ENCODE measurements at places on chromosomes 11 and 22.

DNA sequence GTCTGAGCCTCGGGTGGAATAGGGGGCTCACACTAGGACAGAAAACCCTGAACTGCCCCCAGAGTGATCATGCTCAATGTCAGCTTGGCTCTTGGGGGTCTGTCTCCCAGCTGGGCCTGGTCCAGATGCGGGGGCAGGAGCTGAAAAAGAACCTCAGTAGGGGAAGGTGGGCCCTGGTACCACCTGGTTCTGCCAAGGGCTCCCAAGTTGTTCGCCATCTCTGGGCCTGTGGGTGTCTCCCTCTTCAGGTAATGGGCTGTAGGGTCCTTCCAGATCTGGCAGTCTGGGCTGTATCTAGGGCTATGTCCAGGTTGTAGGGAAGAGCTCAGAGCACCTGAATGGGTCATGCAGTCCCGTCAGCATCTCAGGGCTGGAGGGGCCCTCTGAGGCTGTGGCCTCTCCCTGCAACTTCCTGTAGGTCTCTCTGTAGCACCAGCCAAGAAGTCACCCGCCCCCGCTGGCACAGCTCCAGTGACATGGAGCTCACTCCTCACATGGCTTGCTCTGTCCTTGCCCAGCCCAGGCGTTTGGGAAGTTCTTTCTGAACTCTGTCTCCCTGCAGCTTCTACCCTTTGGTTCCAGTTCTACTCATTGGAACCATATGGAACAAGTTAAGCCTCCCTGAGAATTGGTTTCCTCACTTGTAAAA lies 33.0 kb upstream of the SOX10 start:
- DNase-seq: peak; percentile 79

DNA sequence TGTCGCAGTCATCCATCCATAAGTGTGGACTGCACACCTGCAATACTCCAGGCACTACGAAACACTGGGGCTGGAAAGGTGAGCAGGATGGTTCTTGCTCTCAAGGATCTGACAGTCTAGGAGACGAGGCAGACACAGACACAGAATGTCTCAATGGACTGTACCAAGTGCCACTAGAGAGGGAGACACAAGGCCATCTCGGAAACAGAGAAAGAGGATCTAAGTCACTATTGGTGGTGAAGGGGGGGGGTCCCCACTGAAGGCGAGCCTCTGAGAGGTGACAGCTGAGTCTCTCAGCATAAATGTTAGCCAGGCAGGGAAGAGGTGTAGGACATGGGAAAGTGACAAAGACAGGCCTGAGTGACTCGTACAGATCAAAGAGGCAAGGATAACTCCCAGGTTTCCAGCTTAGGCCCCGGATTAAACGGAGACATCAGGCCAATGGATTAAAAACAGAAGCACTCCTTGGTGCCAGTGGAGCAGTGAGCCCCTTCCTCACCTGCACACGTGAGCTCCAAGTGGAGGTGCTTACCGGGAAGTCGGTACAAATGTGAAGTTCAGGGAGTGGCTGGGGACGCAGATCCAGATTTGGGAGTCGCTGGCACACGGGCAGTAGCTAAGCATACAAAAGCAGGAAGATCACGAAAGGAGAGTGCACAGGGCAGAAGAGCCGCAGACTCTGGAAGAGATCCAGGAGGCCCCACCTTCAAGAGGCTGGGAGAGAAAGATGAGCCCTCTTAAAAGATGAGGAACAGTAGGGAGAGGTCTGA lies 117.2 kb downstream of the MICAL3 start:
- DNase-seq: no peak

GRCh38 chr11:108558222-108558621 lies 35.3 kb downstream of the EXPH5 start:
- no peak for DNase-seq

DNA sequence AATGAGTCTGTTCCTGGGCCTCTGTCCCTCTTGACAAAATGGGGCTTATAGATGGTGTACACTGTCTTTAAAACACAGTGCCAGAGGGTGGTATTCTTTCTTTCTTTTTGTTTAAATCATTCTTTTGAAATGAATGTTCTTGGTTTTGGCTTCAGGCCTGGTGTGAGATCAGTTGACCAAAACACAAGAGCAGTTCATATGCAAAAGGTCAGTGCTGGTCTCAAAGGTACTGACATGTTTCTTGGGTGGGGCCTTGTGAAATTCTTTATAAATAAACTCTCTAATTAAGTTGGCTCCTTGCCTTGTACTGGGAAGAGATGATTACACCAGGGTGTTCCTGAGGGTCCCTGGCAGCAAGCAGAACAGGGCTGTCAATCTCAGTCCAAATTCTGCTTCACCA lies 110.0 kb downstream of the FBXO7 start:
- no peak for DNase-seq

- no peak for DNase-seq
Measured at GRCh38 chr11:114176321-114176720, 116.8 kb downstream of the ZBTB16 start.

GRCh38 chr11:44851496-44851895 lies 99.2 kb downstream of the TP53I11 start:
- no peak for DNase-seq

DNA sequence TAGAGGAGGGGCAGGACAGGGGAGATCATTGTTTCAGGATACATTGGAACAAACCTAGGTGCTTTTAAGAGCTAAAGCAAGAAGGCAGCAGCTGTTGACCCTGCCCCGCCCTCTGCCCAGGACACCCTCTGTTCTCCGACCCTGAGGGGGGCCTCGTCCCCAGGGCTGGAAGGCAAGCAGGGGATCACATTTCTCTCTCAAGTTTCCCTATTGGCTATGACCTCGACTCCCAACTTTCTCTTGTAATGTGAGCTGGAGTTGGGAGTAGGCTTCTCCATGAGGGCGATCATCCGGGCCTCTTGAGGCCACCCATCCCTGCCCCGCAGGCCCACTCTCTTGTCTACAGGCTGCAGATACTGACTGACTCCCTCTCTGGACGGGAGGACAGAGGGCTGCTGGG lies 37.7 kb downstream of the DSCAML1 start:
- DNase-seq: no peak

- peak; percentile 60 for DNase-seq
Measured at GRCh38 chr22:17931400-17931825, 92.9 kb downstream of the MICAL3 start.

- no peak for DNase-seq
Measured at GRCh38 chr11:101617735-101618332, 34.0 kb upstream of the TRPC6 start.

- DNase-seq: no peak
Measured at GRCh38 chr11:14554959-14555358, 34.8 kb upstream of the PSMA1 start.

DNA sequence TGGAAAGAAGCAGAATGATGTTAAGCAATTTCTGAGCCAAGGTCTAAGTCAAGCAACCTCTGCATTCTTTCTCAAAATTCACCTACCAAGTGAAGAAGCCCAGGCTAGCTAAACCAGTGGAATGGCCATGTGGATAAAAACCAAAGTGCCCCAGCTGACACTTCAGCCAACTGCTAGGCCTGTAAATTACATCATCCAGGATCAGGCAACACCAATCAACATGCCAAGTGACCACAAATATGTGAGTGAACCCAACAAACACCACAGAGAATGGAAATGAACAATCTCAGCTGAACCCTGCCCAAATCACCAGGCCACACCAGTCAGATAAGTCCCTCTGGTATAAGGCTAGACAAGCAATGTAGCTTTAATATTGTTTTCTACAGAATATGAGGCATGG lies 25.1 kb upstream of the FJX1 start:
- no peak for DNase-seq

DNA sequence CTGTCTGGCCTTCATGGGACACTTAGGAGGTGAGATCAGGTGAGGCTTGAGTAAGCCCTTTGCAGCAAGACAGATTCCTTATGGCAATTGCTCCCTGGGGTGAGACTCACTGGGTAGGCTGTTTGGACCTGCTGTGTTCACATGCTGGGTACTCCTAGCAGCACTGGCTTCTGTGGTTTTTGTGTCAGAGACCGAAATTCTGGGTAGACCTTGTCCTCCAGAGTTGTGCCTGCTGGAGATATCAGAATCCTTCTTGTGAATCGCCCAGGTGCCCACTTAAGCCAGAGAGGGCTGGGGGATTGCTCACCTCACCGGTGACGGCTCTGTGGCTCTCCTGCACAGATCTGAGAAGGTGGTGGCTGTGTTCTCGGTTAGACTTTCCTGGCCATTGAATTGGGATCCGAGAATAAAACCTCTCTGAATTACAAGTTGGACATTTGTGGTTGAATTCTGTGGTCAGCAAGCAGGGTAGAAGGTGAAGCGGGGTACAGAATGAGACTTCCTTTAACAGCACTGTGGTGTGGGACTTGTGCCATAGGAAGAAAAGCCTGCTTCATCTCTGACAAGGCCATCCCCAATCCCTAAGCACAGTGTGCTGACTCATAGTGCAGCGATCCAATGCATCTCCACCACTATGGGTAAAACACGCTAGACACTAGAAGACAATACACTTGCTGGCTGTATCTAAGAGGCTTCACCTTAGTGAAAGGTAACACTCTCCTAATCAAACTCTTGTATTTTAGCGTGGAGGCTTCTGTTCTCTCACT lies 52.5 kb upstream of the TTC12 start:
- no peak for DNase-seq

DNA sequence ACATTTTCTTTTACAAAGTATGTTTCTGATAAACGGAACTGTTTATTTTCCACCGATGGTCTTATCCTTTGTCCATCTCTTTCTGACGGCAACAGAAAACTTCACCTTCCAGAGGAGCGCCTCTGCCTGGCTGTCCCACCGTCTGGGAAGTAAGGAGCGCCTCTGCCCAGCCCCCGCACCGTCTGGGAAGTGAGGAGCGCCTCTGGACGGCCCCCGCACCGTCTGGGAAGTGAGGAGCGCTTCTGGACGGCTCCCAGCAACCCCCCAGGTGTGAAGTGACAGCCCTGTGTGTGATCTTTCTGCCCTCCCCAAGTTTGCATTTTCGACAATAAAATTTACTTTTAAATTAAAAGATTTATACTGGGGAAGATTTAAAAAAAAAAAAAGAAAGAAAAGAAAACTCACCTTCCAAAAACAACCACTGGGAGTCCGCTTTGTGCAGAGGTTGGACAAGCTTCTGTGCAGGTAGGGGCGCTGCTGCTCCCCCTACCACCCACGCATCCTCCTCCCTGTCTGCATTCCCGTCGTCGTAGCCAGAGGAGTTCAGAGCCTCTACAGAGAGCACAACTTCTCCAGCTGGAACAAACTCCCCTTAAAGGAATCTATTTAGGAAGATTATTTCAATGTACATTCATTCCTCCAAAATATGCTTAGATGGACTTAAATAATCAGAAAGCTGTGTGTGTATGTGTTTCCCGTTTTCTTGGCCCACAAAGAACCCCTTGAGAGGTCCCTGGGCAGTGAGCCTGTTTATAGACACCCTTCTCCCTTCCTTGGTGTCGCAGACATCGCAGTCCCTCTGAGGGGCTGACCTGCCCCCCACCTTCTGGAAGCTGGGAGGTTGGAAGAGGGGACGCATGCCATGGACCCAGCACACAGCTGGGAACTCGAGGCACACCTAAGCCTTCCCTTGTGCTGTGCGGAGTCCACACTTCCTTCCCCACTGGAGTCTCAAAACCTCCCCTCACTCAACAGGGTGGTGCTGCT lies 849 bp upstream of the APOBEC3B start:
- peak; percentile 52 for DNase-seq

GRCh38 chr11:105032495-105032894 lies 2.4 kb downstream of the CASP1 start:
- no peak for DNase-seq

- no peak for DNase-seq
Measured at GRCh38 chr11:117305145-117305544, 10.9 kb downstream of the BACE1 start.

DNA sequence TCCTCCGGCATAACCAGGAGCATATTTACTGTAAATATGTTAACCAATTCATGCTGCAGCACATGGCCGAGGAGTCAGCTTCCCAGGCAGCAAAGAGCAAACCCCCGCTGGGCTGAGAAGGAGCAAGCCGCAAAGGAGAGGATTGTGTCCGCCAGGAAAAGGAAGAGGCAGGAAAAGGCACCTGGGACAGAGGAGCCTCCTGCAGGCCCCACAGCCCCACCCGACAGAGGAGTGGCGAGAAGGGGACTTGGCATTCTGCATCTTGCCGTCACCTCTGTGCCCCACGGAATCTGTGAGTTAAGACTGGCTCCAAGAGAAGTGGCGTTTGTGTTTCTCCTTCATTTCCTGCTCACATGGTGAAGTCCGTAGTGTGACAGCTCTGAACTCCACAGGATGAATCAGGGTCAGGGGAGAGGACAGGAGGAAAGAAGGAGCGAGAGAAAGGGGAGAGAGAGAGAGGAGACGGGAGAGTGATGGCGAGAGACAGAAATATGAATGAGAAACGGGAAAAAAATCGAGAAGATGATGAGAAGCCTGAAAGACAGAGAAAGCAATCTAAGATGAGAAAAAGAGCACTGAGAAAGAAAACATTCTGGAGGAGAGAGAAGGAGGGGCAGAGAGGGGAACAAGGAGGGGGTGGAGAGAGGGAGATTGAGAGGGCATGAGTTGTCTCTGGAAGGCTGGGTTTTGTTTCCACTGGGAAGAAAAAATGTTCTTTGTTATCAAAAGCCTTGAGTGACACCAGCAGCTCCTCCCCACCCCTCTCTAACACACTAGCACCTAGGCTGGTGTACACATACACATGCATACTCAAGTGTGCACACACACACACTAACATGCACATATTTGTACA lies 489.6 kb downstream of the MN1 start:
- DNase-seq: peak; percentile 37

DNA sequence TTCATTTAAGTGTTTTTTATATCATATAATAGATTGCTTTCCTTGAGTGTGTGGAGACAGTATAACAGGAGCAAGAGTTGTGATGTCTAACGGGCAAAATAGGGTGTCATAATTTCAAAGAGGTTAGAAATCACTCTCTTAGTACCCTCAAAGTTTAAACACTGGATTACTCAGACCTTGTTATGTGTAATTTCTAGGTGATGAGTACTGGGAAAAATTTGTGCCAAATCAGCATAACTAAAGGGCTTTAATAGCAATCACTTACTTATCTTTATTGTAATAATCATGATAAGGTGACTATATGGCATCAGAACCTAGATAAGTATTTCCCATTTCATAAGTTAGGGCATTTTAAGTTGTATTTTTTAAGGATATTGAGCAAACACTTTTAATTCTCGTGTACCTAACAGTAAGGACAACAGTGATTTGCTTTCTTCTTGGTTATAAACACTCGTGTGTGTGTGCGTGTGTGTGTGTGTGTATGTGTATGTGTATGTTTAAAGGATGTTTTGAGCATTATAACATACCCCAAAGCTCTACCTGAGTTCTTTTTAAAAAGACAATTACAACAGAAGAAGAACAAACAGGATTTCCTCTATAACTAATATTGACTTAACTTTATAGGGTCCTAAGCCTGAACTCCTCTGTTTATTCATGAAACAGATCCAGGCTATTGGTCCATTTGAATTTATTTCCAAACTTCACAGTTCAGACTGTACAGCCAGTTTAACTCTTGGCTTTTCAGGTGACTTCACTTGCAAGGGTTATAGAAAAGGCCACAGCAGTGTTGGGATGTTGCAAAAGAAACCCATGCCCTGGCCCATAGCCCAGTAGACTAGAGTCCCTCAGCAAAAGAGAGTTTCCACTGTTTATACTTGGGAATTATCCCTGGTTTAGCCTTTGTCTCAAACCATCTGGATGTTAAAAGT lies 23.7 kb upstream of the PDE3B start:
- no peak for DNase-seq

GRCh38 chr11:93618371-93618770 lies 43.1 kb upstream of the CEP295 start:
- DNase-seq: no peak

Data from left colon (tissue), 2 donors.